ENCODE measurements at places on chromosomes 2 and 18.

DNA sequence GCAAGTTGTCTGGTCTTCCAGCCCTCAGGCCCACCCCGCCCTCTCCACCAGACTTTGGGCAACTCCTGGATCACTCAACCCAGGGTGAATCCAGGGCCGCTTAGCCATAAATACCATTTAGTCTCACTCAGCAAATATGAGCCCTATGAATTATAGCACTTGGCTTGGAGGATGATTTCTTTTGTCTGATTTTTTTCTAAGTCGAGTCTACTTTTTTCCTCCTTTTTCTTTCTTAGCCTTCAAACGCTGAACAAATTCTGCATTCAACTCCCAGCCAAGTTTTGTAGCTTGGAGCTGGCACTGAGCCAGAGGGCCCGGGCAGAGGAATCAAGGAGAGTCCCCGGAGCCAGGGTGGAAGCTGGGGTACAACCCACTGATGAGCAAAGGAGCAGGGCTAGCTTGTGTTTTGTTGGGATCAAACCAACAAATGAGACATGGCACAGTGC is 48.7 kb downstream of the SERTAD2 start:
- no peak for DNase-seq

GRCh38 chr2:199457147-199458008 is at the start of gene SATB2:
Gene SATB2, minus strand, starts transcription at chr2:199457939. Its CDS starts 1,902 bp downstream, at chr2:199456037.
- DNase-seq: no peak

DNA sequence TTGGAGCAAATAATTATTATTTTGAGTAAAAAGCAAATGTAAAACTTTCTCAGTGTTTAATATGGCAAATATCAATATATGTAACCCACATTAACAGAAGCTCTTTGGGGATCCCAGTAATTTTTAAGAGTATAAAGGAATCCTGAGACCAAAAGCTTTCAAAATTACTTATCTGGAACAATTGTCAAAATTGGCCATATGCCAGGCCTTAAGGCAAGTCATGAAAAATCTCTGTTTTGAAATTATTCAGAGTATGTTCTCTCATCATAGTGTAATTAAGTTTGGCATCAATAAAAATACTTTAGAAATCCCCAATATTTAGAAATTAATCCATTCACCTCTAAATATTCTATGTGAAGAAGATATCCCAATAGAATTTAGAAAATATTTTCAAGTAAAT is 225.3 kb upstream of the ARL4C start:
- DNase-seq: no peak

- DNase-seq: peak; percentile 51
Observed at GRCh38 chr2:230864605-230865306, at the start of gene ITM2C. Gene ITM2C, plus strand, starts transcription at chr2:230864942. Its CDS starts 84 bp downstream, at chr2:230865026.

DNA sequence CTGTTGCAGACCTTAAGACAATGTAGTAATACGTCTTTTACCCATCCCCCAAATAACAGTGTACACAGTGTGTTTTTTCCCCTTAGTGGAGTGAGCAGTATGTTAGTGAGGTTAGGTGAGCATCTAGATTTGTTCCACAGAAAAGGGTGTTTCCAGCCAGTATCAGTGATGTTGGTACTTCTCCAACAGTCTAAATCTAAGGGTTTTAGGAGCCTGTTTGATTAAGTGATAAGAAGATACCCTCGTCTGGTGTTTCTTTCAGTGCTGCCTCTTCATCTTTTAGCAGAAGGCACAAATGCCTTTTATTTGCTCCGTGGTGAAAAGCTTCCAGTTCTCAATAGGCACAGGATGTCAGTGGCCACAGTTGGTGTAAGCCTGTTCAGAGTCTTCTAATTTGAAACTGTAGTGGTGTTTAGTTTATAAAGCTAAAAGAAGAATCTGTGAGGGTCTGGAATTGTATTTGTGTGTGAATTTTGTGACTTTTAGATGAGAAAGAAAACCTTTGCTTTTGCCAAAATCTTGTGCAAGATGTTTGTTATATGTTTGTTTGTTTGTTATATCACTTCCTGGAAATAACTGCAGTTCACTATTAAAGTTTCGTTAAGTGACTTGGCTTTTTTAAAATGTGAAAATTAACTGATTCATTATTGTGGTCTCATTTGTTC is 71.2 kb downstream of the MAP4K4 start:
- no peak for DNase-seq

DNA sequence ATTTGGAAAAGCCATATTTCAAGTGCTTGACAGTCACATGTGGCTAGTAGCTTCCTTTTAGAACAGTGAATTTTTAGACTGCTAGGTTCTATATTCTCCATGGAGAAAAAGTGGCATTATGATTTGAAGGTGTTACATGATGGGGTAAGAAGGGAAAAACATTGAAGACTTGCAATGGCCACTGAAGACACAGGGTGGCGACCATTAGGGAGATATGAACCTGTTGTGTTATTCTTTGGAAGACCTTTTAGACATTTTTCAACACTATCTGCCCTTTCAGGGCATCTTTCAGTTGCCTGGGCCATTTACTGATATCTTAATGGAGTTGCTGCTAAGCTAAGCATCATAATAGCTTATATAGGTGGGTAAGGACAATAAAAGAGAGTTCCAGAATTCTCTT is 1387.2 kb downstream of the SUCLG1 start:
- no peak for DNase-seq

DNA sequence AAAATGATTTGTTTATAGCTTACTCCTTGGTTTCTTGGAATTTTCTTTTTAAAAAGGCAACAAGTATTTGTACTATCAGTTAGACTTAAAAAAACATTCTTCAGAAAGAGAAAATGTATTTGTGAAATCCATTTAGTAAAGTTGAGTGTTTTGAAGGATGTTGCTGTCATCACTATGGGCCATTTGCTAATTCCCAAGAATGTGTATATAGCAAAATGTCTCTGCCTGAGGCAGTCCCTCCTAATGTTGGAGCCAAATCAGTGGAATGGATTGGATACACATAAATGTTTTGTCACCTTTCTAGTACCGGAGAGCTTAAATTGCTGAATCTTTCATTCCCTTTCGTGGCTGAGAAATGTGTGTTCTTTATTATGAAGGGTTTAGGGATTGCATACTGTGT is 890.2 kb upstream of the ZEB2 start:
- no peak for DNase-seq

- DNase-seq: no peak
Observed at GRCh38 chr2:37833423-37833822, 91.7 kb upstream of the RMDN2 start.

DNA sequence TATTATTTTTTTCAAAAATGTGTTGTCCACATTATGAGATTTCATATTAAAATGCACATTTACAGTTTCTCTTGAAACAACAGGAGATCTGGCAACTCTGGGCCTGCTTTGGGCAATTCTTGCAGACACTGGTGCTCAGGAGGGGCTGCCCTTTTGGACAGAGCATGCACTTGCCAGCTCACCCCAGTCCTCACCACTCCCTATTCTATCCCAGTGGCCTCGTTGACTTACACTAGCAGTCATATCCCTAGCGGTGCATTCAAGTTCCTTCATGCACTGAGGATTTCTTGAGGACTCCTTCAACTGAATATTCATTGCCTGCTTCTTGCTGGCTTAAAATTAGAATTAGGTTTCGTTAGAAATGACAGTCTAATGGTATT is 87.9 kb upstream of the FHL2 start:
- DNase-seq: no peak

DNA sequence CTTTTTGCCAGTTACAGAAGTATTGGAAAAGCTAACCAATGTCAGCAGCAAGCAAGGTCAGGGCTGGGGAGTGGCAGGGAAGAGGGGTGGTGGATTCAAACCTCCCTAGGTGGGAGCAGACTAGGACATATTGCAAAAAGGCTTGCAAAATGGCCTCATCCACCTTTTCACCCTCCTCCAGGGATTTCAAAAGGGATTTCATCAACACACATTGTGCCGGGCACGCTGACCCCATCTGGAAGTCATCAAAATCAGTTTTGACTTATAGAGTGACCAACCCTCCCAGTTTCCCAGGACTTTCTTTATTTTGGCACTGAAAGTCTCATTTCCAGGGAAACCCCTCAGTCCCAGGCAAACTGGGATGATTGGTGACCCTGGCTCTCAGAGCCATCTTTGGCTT is 94.7 kb downstream of the BIN1 start:
- DNase-seq: no peak

DNA sequence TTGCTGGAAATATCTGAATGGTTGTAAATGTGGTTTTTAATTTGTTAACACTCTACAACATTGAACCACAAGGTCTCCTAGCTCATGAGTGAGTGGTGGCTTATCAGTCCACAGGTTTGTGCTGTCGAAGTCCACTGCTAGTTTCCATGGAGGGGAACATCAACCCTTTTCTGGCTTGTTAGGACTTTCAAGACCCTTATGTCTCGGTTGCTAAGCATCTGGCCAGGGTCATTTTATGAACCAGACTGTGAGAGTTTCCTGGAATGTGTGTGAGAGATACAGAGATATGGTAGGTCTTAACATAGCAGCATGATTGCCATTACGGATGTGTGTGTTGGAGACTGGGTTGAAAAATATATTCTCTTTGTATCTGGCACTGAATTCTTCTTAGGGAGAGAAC is 36.9 kb downstream of the KCNE4 start:
- no peak for DNase-seq

DNA sequence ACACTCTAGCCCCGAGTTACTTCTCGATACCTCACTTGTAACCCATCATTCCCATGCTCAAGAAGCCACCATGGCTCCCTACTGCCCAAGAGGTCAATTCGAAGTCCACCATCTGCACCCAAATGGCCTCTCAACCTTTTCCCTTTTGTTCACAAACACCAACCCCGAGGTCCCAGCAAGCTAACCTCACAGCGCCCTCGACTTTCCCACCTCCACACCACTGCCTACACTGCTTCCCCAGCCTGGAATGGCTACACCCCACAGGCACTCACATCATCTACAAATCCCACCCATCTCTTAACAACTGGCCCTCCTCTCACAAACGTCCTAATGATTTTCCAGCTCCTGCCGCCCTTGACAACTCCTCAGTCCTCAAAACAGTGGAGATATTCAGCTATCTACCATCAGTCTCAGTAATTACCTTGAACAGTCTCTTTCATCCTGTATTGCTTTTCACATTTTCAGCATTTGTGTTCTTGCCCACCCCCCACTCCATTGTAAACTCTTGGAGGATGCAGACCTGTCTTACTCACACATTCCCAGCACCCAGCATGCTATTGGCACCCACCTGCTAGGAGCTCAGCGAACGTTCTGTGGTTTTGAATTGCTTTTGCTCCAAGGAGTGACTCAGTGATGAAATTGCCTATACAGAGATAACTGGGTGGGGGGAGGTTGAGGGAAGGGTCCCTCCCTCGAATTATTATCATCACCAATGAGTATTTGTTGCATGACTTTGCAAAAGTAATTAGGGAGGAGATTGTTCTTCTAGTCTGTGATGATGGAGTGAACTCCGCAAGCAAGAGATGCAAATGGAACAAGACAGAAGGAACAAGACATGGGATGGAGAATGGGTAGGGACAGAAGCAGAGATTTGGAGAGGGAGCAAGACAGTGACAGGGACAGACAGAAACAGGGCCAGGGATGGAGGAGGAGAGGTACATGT is 106.8 kb downstream of the CYP26B1 start:
- DNase-seq: no peak

GRCh38 chr2:183519371-183520056 is 395.3 kb downstream of the NUP35 start:
- DNase-seq: no peak

- DNase-seq: no peak
Observed at GRCh38 chr2:109428281-109428680, 185.5 kb downstream of the SEPTIN10 start.

Data from anterior cingulate cortex (tissue), 58 donors.